ENCODE measurements at places on chromosomes 7 and 10.

- DNase-seq: no peak
These were observed 11.2 kb upstream of the OR2A5 start for GRCh38 chr7:144037414-144038035.

- DNase-seq: no peak
These were observed 132.9 kb downstream of the MBL2 start for GRCh38 chr10:52639652-52640051.

DNA sequence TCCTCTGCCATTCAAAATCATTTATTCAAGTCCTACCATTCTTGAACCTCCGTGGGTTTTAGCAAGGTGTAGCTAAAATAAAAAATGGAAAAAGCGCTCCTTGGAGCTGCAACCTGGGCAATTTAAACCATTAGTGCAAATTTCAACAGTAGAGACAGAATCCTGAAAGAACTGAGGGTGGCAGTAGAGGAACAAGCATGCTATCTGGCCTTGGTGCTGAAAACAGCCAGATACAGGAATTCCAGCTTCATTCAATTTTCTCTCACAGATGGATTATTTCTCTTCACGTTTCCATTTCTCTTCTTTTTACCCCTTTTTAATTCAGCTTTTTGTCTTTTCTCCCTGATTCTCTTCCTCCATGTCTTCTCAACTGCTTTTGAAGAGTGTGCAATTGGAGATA is 77.7 kb downstream of the OTUD1 start:
- no peak for DNase-seq

DNA sequence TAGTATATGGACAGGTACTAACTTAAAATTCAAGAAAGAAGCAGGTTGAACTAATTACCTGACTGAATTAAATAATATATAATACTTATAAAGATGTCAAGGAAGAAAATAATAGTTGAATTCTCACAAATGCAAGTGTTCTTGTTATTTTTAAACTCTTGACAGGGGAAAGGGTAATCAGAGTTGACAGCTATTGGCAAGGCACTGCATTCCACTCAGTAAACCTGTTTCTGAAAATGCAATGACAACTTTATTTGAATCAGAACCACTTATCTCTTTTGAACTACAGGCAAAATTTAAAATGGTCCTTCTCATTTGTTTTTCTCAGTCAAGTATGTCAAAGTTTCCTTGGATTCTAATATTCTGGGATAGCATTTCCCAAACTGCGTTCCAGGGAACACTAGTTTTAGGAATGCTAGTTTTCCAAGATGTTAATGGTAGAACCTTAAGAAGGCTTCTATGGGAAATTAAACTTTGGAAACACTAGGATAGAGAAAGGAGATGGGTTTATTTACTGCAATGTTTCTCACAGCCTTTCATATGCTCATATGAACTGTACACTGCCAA is 103.7 kb upstream of the LRRN3 start:
- DNase-seq: no peak

DNA sequence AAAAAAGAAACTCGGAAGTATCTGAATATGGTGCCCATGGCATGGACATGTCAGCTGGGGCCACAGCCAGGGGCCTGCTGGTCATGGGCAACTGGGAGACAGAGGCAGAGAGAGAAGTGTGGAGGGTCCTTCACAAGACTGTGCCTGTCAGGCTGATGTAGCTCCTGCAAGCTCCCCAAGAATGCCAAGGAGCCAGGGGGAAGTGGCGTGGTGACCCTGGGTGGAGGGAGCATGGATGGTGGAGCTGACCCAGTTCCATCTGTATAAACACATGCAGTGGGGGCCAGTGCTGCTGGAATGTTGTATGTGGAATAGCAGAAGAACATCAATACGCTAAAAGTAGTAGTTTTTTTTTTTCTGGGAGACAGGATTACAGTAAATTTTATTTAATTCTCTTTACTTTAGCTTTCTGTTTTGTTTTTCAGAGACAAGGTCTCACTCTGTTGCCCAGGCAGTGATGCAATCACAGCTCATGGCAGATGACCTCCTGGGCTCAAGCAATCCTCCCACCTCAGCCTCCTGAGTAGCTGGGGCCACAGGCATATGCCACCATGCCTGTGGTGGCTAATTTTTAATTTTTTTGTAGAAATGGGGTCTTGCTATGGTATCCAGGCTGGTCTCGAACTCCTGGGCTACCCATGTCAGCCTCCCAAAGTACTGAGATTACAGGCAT is 10.5 kb upstream of the ZMIZ2 start:
- DNase-seq: no peak

GRCh38 chr7:16422103-16422435 is 731 bp upstream of the CRPPA start:
- no peak for DNase-seq

DNA sequence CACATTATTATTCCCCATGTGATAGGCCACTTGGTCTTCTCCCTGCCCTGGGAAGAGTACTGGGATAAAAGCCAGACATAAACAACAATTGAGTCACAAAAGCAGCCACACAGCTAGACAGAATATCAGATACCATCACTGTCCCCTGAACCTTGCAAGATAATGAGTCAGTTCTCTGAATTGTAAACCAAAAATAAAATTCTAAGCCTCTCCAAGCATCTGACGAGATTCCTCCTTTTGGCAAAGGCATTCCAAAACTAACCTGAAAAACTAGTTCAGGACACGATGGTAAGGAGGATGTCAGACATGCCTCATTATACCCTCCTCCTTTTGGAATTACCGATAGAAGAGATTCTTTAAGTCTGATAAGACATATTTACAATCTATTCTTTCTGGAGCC is 450.7 kb downstream of the HTR7 start:
- no peak for DNase-seq

DNA sequence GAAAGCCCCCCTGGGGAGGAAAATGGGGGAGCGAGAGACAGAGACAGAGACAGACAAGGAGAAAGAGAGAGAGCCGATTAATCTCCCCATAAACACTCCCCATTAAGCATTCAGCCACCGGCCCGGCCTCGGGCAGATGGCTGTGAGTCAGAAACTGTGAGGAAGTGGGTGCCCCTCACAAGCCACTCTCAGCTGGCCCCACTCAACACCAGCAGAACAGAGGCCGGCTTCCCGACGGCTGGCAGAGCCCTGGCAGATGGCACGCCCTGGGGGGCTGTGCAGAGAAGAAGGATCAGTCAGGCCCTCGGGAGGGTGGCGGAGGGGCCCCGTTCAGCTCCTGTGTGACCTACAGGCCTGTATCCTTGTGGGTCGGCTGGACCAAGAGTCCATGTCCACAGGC is 41.2 kb downstream of the CAMK2B start:
- no peak for DNase-seq

DNA sequence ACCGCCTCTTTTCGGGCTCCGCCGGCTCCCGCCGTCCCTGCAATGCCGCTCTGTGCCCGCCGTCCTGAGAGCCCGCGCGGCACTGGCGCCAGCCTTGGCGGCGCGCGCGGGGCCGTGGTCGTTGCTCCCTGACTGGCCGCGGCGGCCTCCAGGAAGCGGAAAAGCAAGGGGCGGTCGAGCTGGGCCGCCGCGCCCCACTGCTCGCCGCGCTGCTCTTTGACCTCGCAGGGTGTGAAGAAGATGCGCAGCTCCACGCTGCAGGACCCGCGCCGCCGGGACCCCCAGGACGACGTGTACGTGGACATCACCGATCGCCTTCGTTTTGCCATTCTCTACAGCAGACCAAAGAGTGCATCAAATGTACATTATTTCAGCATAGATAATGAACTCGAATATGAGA is at the start of gene CDC14C:
CDC14C (plus strand) TSS at position 115 of the 400 bp plus-strand sequence; CDS start at position 241, 126 bp downstream.
- no peak for DNase-seq

- DNase-seq: no peak
These were observed 5.3 kb downstream of the TMEM72 start for GRCh38 chr10:44916429-44916828.

Measured in stimulated activated CD4-positive, alpha-beta T cell treated with anti-CD3 and anti-CD28 coated beads, TNF-alpha, amount 100 ng/mL, for 1 hour (primary cell).